ENCODE measurements at places on chromosomes 11 and 22.

DNA sequence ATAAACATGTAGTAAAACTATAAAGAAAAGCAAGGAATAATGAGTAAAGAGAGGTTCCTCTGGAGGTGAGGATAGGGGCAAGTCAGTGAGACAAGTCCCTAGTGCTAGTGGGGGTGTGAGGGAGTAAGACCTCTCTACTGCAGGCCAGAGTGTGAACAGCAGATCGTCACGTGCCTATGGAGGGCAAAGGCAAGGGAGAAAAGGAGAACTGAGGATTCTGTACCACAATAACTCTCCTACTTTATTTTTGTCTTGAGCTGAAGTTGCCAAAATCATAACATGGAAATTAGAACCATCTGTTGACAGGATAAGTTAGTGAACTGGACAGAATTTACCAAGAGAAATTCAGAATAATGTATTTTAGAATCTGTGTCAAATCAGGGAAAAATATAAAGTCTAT lies 77.6 kb downstream of the ENTHD1 start:
- no peak for DNase-seq

GRCh38 chr11:115255006-115255762 lies 249.0 kb downstream of the CADM1 start:
- DNase-seq: no peak

DNA sequence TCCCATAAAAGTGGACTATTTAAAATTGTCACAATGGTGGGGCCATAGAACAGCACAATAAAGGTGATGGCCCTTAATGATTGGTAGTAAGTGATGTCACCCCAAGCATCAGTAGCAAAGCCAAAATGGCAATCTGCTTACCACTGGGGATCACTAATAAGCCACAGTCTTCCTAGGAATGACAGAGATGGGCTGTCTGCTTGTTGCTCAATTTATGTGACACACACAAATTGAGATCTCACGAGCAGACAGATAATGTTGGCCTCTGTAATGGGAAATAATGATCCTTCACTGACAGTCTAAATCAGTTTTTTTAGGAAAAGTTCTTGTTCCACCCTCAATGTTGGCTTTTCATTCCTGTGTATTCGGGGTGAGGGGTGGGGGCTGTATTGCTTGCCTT lies 515.1 kb downstream of the BRD1 start:
- no peak for DNase-seq

DNA sequence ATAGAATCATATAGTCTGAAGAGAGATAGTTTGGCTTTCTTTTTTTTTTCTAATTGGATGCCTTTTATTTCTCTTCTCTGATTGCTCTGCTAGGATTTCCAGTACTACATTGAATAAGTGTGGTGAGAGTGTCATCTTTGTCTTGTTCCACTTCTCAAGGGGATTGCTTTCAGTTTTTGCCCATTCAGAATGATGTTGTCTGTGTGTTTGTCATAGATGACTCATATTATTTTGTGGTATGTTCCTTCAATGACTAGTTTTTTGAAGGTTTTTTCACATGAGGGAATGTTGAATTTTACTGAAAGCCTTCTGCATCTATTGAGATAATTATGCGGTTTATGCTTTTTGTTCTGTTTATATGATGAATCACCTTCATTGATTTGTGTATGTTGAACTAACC lies 10.4 kb upstream of the OR4P4 start:
- no peak for DNase-seq

DNA sequence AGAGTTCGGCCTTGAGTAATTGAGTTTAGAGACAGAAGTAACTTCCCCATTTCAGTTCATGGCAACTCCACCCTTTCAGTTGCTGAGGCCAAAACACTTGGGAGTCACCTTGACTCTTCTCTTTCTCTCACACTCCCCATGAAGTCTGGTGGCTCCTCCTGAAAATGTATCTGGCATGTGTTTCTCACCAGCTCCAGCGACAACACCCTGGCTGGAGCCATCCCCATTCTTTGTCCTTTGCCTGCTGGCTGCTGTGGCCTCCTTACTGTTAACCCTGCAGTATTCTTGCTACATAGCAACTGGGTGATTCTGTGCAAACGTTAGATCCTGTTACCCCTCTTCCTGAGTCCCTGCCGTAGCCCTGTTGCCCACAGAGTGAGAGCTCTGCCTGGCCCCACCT lies 23.8 kb downstream of the SLC6A5 start:
- no peak for DNase-seq

DNA sequence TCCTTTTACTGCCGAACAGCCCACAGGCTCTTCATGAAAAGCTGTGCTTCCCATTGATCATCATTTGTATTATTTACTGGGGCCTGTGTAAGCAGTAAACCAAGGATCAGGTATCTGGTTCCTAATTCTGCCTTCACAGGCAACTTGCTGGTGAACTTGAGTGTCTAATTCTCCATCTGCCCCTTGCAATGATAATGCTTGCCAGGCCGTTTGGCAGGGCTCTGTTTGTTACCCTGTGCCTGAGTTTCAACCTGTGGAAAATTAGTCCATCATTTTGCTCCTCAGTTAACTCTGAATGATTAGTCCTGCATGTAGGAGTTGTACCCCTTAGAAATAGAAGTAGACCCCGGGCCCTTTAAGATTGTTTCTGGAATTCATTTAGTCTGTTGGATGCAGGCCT lies 298.4 kb upstream of the CADM1 start:
- DNase-seq: no peak

DNA sequence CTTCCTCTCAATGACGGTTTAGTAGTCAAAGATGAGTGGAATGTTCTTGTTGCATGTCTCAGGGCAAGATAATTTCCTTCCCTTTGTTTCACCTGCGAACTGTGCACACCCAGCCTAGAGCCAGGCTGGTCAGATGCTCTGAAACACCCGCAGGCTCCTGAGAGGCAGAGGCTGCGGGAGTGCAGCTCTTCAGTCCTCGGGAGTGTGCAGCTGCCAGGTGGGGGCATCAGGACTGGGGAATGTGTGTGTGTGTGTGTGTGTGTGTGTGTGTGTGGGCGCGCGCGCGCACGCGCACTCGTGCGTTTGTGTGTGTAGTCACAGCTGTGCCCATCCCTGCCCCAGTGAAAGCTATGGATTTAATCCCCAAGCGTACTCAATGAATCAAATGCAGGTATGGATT lies 136.2 kb upstream of the NTM start:
- no peak for DNase-seq

DNA sequence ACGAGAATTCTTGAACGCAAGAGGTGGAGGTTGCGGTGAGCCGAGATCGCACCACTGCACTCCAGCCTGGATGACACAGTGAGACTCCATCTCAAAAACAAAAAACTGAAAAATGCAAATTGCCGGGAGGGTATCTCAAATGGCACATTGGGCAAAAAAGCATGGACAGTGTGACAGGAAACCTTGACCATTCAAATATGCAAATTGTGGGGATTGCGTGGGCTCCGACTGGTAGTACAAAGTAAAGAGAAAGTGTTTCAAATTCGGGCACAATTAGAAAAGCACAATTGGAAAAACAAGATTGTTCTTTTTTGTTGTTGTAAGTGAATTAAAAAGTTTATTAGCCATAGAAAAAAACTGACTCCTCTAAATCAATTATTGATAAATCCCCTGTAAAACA lies 56.7 kb upstream of the NUP160 start:
- DNase-seq: no peak

- DNase-seq: no peak
Observed at GRCh38 chr22:21104126-21104691, 58.5 kb downstream of the LRRC74B start.

- DNase-seq: peak; percentile 84
Observed at GRCh38 chr11:34624069-34624468, 3.2 kb downstream of the EHF start.

- no peak for DNase-seq
Observed at GRCh38 chr11:10255388-10256125, 38.5 kb downstream of the SBF2 start.

- no peak for DNase-seq
Observed at GRCh38 chr11:112773264-112773663, 188.0 kb upstream of the NCAM1 start.

GRCh38 chr22:23534201-23534850 lies 45.8 kb downstream of the IGLL1 start:
- DNase-seq: no peak

DNA sequence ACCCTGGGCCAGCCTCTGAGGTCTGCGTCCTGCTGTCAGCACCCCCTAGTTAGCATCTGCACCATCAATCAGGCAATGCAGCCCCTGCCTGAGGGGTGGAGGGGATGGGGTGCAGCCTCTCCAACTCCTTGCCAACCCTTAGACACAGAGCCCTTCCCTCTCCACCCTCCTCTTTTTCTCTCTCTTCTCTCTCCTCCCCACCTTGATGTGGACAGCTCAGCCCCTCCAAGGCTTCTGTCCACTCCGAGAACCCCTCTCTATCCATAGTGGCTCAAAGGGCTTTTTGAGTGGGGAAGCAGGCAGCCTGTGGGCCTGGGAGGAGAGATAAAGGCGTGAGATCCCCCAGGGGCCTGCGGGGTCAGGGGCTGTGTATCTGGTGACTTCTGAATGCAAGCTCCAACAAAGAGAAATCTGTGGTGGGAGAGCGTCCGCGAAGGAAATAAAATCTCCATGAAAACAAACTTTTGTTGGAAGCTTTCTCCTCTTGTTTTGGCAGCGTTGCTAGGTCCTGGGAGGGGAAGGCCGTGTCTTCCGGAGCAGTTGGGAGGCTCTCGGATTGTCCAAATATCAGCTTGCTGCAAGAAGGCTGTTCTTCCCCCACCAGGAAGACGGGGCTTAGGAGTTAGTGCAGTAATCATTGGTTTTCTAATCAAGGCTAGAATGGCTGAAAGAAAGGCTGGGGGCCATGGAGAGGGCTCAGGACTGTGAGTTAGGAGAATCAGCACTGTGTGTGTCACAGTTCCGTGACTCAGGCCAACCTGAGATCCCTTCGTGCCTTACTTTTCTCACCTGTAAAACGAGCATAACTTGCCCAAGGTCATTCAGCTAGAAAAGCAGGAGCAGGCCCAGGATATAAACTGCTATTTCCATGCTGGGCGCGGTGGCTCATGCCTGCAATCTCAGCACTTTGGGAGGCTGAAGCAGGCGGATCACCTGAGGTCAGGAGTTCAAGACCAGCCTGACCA lies 50.3 kb downstream of the PKNOX2 start:
- no peak for DNase-seq

DNA sequence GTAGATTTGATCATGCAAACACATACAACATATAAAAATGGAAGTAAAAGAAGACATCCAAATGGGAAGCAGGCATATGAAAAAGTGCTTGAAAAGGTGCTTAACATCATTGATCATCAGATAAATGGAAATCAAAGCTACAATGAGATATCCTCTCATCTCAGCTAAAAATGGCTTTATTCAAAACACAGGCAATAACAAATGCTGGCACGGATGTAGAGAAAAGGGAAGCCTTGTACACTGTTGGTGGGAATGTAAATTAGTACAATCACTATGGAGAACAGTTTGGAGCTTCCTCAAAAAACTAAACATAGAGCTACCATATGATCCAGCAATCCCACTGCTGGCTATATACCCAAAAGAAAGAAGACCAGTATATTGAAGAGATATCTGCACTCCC lies 549 bp upstream of the TCN1 start:
- DNase-seq: no peak

DNA sequence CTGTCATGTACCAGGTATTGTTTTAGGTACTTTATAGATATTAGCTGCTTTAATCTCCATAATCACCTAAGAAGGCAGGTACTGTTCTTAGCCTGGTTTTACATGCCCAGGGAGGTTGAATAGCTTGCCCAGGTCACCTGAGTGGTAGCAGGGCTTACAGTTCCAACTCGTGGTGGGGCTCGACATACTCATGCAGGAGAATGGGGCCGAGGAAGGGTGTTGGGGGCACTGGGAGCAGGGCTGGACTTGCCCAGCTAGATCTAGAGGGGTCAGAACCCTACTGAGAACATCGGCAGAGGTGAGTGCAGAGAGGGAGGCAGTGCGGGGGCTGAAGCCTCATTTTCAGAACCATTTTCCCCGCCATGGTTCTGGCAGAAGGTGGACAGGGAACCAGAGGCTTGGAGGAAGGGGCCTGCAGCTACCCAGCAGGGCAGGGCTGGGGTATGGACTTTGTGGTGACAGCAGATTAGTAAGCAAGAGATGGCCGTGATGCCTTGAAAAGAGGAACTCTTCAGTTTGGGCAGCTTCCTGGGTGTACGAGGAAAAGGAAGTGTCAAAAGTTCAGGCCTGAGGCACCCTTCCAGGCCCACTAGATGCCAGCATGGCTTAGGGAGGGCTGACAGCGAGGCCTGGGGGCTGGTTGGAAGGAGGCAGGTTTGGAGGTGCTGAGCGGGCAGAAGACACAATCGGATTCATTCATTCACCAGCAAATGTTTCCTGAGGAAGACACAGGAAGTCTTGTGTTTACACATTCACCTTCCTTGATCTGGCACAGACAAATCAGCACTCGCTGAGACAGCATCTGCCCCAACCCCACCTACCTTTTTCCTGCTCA lies 54.7 kb upstream of the LYVE1 start:
- no peak for DNase-seq

DNA sequence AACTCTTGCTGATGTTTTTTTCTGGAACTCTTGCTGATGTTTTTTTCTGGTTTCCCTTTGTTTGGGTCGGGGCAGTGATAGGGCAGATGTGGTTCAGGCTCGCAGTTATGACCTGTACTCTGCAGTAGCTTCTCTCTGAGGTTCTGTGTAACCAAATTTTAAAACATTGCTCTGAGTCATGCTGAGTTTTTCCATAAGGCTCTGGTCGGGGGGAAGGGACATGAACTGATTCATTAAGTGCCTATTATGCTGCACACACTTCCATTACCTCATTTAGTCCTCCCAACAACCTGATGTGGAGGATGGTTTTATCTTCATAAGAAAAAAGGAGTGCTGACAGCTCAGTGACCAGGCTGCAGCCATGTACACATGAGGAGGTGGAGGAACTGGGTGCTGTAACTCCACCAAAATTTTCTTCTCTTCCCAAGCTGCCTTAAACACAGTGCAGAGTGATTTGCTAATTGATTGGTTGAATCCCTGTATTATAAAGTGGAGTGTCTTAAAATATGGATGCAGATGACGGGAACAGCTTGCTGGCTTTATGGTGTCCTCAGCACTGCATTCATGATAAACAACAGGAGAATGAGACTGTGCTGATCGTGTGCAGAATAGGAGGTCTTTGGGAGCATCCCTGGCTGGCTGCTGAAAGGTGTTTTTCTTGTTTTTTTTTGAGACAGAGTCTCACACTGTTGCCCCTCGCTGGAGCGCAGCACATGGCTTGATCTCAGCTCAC lies 19.1 kb downstream of the TNRC6B start:
- no peak for DNase-seq

DNA sequence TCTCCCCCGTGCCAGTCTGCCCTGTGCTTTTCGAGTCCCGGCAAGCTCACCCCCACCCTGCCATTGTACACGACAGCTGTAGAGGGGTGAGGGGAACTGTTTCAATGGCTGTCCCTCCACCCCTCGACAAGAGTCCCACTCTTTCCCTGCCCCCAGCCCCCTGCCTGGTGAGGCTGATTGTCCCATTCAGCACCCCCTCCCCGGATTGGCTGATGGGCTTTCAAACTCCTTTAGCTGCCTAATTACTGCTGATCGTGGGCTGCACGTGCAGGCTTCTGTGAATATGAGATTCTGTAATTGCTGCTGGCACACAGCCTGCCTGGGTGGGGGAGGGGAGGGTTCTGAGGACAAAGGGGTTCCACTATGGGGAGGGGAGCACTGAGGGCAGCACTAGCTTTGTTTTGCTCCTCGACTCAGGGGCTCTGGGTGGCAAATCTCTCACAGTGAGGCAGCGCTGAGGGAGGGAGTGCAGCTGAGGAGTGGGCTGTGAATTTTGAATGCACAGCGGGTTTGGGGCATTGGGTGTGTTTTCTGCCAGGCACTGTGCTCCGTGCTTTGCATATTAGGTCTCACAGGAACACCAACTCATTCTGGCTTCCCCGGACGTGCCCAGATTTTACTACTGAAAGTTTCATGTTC lies 42.6 kb upstream of the ACCSL start:
- no peak for DNase-seq
